ENCODE measurements at places on chromosomes 3 and 15.

DNA sequence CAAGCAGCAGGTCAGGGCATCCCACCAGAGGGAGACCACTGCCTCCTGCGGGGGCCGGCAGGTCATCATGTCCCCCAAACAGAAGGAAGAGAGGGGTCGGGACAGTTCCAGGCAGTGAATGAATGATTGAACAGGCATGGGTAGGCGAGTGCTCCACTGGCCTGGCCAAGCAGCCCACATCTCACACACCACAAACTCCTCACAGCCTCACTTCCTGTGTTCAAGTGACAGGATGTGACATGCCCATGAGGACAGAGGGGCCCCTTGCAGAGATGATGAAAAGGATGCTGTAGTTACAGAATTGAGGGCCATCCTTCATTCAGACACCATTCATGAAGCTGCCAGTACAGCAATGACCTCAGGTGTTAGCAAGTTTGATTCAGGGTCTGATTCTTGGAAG lies 3.7 kb downstream of the IQSEC1 start:
- no peak for DNase-seq

GRCh38 chr3:127632035-127632820 lies 3.2 kb downstream of the PODXL2 start:
- DNase-seq, result no peak

GRCh38 chr15:85618956-85619491 lies 175.7 kb downstream of the KLHL25 start:
- DNase-seq, result peak; percentile 30

DNA sequence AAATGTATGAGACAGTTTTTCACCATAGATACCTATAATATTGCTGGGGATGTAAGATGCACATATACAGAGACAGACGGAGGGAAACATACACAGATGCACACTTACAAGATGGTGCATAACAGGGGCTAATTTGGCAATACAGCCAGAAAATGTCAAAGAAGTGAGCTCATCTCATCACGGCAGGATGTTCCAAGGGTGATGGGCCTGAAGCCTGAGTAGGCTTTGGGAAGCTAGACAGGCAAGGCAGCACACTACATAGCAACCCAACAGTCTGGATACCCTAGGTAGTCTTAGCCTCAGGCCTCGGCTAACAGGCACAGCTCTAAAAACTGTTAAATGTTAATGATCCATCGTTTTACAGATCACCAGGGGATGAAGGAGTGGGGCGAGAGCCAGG lies 148.5 kb downstream of the OSBPL10 start:
- DNase-seq, result no peak

DNA sequence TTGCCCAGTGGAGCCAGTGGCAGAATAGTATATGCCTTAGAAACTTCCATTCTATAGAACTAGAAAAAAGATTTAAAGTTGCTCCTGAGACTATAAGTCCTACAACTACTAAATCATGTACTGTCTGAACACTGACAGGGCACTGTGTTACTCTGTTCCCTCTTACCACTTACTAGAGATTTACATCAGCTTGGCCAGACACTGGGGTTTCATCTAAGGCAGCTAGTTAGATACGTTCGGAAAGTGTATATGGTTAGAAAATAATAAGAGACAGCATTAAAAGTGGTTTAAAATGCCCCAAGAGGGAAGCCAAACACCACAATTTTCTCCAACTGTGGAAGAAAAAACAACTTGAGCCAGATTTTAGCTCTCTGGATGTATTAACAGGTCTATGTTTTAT lies 97.1 kb downstream of the FBN1 start:
- no peak for DNase-seq

DNA sequence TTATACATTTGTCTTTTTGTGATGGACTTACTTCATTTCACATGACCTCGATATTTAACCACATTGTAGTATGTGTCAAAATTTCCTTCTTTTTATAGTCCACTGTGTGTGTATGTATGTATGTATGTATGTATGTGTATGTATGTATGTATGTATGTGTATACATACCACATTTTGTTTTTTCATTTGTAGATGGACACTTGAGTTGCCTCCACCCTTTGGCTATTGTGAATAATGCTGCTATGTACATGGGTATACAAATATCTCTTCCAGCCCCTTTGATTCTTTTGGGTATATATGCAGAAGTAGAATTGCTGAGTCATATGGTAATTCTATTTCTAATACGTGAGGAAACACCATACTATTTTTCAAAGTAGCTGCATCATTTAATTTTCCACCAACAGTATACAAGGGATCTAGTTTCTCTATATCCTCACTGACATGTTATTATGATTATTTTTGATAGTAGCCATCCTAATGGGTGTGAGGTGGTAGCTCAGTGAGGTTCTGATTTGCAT lies 228.2 kb downstream of the OPA1 start:
- DNase-seq, result no peak

Measured in GOT3 (cell line).